ENCODE measurements at places on chromosomes 6 and 20.

DNA sequence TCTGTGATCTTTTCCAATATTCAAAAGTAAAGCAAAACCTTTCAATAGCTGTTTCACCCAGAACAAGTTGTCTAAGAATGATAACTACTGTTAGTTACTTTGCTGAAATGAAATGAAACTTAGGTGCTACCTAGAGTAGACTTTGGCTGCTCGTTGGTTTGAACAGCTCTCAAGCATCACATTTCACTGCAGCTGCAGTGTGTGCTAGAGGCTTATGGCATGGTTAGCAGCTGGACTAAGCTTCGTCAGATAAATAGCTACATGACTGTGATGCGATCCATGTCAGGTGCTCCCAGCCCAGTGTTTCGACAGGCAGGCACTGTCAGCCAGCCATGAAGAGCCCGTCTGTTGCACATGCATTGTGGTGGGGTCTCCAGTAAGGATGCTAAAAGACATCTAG is 201.1 kb downstream of the TFAP2B start:
- no peak for DNase-seq

DNA sequence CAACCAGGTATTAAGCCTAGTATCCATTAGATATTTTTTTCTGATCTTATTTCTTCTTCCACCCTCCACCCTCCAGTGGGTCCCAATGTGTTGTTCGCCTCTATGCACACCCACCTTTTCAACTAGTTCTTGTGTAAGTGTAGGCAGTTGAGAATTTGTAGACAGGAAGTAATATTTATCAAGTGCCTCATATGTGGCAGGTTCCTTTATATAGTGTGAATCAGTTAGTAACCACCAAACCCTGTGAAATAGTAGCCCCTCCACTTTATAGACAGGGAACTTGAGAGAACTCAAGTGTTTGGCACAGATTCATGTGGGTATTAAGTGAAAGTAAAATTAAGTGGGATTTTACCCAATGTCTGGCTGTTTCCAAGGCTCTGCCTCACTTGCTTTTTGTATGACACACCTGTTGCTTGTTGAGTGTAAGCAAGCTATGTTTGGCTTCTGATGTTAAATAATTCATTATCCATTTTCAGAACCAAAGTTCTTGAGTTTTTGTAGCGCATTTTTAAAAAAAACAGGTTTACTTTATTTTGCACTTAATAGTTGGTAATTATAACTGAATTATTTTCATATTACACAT is 24.8 kb downstream of the AFDN start:
- no peak for DNase-seq

GRCh38 chr6:25590986-25591385 is 61.0 kb upstream of the SCGN start:
- no peak for DNase-seq

DNA sequence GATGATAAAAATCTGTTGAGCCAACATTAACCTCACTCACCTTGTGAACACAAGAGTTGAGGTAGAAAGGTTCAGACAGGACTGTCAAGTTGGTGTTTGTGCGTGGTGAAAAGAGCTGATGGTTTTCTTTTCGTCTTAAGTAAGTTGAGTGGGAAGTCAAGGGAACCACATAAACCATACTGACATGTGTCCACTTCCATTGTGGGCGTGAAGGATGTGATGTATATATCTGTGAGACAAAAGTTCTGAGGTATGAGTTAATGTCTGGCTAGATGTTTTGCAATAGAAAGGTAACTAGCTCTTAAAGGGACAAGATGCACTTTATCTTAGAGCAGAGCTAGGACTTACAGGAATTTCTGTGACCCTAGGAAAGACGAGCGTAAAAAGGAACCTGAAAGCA is 1272.1 kb upstream of the ADGRB3 start:
- no peak for DNase-seq

DNA sequence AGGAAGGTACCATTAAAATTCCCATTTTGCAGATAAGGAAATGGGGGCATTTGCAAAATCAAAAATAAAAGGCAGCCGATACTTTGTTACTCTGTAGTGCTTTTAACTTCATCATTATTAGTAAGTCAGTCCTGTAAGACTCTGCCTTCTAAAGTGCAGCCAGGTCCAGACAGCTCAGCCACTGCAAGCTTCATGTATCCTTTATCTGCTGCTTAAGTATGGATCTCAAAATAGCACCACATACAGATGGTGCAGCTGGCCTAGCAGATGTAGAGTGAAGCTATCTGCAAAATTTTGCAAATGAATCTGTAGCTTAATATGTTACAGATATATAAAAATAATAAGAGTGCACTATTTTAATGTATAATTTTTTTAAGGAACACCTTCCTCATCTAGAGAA is 53.4 kb downstream of the NUS1 start:
- no peak for DNase-seq

- no peak for DNase-seq
Measured at GRCh38 chr6:88302769-88303225, 136.7 kb upstream of the CNR1 start.

- no peak for DNase-seq
Measured at GRCh38 chr20:62137092-62137384, 6.2 kb downstream of the PSMA7 start.

DNA sequence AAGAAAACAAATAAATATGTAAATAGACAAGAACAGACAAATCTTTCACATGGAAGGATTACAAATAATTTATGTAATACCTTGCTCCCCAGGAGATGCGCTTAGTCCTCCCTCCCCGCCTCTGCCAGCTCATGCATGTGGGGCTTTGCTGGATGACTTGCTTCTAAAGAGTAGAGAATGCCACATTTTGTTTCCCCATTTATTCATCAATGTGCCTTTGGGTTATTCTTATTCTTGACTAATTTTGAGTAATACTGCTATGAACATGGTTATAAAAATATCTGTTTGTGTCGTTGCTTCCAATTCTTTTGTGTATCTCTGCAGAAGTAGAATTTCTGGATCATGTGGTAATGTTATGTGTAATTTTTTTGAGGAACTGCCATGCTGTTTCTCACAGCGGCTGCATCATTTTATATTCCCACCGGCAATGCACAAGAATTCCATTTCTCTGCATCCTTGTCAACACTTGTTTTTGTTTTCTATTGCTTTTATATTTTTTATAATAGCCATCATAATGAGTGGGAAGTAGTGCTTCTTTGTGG is 23.8 kb upstream of the DUSP22 start:
- no peak for DNase-seq

DNA sequence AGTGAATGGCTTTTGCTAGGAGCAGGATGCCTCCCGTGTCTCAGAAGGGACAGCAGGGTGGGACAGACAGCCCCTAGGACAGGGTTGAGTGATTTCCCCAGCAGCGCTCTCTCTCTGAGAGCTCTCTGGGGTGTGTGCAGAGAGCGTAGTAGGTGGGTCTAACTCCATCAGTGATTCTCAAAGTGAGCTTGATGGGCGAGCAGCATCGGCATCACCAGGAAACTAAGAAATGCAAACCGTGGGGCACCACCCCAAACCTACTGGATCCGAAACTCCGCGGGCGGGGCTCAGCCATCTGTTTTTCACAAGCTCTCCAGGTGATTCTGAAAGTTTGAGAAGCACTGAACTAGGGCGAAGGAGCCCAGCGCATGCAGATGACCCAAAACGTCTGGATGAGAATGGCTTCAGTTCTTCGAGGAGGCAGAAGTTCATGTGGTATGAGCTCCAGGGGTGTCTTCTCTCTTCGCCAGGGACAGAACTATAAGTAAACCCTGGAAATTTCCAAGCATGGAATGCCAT is 119.6 kb upstream of the RNF24 start:
- DNase-seq, result no peak

DNA sequence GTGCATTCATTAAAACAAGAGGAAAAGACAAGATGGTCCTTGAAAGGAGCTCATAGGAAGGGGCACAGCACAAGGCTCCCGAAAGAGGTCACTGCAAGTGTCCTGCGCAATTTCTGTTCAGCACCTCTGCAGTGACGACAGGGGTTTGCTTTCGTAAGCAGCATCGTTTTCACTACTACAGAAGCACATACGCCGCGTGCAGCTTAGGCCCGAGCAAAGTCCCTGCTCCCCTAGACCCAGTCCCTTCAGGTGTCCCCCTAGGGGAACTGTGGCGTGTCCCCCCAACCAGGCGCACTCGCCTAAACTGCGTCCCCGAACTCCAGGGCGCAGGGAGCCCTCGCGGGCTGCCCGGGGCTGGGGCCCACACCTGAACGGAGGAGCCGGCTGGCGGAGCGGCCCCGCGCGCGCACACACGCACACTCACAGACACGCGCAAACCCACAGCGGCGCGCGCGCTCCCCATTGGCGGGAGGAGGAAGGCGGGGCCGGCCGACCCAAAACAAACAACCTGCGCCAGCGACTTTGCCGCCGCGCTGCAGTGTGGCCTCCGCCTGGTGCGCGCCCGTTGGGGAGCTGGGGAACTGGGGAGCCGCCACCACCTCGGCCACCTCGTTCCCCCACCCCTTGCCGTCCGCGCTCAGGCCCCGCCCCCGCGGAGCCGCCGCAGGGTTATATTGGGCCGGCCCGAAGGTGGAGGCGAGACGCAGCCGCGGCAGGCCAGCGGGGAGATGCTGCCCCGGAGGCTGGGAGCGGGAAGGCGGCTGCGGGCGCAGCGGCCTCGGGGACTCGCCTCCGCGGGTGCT is at the start of gene FOXQ1:
TSS of gene FOXQ1 (plus strand) at position 699 of the 803 bp plus-strand sequence. CDS start 607 bp downstream, outside the sequence.
- no peak for DNase-seq

DNA sequence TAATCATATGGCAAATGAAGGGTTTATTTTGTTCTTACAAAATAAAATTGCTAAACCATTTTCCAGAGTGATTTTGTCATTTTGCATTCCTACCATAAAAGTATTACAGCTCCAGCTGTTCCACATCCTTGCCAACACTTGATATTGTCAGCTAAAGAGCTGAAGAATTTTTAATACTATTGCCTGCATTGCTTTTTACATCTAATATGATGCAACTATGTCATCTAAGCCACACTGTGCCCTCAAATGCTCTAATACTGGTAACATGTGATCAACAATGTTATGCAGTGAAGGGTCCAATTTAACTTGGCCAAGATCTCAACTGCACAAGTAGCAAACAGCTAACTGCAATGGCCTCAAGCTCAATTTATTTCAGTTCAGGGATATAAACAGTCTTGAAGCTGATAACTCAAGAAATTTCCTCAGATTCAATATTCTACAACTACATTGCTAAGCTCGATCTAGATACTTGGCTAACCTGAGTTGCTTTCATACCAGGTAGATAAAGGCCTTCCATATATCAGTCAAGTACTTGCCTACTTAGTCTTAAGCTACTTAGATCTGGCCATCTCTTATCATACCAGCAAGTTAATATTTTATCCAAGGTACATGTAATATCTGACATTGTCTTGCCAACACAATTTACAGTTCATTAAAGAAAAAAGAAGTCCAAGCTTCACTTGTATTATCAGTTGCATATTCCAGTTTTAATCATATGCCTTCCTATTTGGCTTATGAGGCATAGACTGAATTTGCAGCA is 17.0 kb downstream of the AKIRIN2 start:
- DNase-seq, result no peak

GRCh38 chr20:46631212-46631869 is 19.9 kb downstream of the SLC13A3 start:
- DNase-seq, result no peak

DNA sequence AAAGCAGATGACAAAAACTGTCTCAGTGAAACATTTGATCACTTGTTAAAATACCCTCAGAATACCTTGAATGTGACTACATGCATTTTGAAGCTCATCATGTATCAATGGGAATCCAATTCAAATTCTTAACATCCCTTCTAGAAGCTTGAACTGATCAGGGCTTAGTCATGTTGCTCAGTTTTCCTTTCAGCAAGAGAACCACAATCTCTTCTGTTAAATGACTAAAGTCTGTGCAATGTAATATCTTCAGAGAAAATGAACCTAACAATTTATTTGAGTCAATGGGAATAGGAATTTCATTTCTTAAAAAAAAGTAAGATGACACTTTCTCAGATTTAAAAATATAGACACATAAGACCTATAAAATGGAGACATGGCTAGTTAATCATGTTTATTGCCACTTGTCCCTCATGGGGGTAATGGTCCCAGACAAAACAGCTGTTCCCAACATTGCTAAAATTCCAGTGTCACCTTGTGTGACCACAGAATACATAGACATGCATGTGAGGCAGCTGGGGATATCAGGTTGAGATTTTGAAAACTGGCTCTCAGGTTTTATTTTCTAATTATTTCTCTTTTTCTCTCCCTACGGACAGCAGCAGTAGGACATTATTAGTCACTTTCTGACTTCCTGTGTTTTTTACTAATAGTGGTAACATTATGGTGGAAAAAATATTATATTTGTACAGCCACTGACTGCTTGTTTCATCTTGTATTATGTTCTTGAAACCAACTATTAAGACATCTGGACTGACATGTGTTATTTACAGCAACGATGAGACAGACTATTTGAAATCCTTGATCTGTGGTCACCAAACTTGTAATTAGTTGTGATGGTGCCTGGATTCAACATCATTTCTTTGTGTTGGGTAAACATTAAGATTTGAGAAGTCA is 192.5 kb downstream of the COL9A1 start:
- DNase-seq, result no peak

GRCh38 chr6:31681135-31681671 is 336 bp upstream of the LY6G5C start:
- DNase-seq, result peak; percentile 37

DNA sequence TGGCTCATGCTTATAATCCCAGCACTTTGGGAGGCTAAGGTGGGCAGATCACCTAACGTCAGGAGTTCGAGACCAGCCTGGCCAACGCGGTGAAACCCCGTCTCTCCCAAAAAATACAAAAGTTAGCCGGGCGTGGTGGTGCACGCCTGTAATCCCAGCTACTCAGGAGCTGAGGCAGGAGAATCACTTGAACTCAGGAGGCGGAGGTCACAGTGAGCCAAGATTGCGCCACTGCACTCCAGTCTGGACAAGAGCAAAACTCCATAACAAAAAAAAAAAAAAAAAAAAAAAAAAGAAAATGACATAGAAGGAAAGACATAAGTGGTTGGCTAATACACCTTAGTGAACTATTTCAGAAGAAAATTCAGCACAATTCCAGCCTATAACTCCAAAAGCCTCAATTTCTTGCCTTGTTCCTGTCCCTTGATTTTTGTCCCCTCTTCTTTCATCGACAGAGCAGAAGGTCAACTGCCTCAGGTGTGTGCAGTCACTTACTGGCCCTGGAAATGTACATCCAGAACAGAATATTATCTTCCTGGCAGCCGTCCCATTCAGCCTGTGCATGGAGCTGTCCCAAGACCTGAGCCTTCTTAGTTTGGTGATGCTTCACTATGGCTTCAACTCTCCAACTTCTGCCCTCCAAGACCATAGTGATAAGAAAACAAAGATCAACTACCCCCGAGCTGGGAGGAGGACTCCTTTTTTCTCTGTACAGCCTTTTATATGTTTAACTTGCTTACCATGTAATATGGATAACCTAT is 117.6 kb downstream of the LY86 start:
- DNase-seq, result no peak

DNA sequence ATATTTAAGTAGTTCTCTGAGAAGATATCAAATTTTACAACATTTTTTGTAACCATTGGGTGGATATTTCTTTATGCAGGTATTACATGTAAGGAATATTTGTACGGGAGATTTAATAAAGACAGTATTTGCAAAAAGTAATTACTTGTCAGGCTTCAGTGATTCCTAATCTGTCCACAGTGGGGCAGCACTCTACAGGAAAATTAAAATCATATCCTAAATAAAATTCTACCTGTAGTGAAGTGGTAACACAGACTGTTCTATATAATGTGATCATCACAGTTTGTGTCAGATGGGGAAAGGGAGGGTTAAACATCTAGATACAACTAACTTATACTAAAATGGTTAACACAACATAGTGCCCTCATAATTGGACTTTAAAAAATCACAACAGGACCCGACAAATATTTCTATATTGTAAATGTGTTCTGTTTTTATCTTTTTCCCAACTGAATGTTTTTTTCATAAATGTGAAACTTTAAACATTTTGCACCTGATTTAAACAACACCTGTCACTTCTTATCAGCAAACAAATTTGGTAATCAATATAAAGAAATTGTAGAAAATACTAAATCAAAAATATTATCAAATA is 145.6 kb upstream of the MANEA start:
- DNase-seq, result peak; percentile 3

All from activated CD4-positive, alpha-beta T cell treated with anti-CD3 and anti-CD28 coated beads for 24 hours (primary cell).